Naive thymus-derived CD8-positive, alpha-beta T cell (primary cell): ENCODE measurements at places on chromosomes 11 and 22. TPM values are rescaled to one million over a fixed set of nuclear protein-coding genes. Genes with fewer than 3 reads are reported as not detected.

CCDC15 gene
- total RNA-seq = 2.5 TPM

GRCh38 chr11:10409207-10409661 is 45.8 kb upstream of the AMPD3 start:
- H3K36me3 ChIP-seq = no peaks in the 10 kb centered on the region
- no peak for DNase-seq
- no peak overlapping the region for H3K27ac ChIP-seq
- H3K4me1 ChIP-seq = peaks cover 8% of the 10 kb centered on the region
- no peak overlapping the region for H3K4me3 ChIP-seq

GPHA2 gene
- total RNA-seq = 0.55 TPM

OR8G5 gene
- total RNA-seq = not detected

GRCh38 chr11:119729951-119730613 is 1.1 kb upstream of the NECTIN1 start:
- peaks cover 25% of the 10 kb centered on the region for H3K27me3 ChIP-seq
- no peaks in the 10 kb centered on the region for H3K36me3 ChIP-seq
- no peak overlapping the region for H3K27ac ChIP-seq
- DNase-seq = peak; percentile 9
